ENCODE measurements at places on chromosomes 12 and 14.
A peak's percentile ranks its signal among the peaks of the same experiment; 100 is the strongest.

- no peak for DNase-seq
Observed at GRCh38 chr14:76954394-76955190, 73.9 kb downstream of the IRF2BPL start.

DNA sequence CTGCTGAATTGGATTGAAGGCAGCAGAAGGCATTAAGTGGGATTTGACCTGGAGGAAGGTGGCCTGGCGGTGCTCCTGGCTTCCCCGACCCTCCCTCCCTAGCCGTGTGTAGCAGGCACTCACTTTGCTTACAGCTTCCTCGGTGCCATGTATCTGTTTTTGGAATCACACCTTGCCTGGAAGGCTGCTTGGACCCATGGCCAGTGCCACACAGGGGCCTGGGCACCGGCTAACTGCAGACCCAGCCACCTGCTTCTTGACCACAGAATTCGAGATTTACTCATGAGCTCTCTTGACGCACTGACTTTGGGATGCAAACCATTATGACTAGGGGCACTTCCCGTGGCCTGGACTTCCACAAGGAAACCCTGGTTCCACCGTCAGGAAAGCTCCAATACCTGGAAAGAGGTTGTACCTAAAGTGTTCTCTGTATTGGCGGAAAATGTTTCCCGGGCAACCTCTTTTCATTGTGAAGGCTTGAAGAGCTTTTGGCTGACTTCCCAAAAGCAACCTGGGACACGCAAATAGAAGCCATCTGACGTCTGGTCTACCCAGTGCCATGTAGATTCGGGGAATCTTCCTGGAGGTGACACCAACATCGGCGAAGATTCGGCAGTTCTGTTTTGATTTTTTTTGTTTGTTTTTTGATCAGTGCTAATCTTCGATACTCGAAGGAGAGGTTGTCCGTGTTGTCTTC lies 125.6 kb upstream of the RTL1 start:
- no peak for DNase-seq

DNA sequence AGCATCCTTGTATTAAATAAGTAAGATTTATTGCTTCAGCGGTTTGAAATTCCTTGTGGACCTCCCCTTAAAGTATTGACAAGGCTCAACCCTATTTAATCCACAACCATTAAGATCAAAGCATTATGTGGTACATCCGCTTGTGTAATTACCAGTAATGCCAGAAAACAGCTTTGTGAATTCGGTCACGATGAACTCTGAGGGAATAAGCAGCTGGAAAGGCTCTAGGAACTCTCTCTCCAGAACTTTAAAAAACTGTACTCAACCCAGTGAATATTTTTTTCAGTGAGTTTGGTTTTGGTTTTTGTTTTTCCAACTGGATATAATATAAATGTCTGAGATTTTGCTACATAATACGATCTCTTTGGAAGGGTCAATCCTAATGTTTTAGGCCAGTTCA lies 49.3 kb upstream of the DIO2 start:
- no peak for DNase-seq

DNA sequence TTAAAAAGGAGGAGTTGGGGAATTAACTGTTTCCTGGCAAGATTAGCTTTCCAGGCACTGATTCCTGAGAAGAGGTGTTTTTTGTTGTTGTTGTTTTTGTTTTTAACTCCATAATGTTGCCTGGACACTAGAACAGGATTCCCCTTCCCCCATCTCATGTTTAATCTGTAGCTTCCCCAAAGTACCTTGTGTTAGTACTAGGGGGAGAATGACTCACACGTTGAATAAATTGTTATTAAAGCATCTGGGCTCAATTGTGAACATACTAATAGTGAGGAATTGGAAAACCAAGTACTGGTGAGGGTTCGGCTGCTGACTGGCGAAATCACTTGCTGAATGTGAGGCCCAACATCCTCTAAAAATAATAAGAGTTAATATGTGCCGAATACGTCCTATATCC lies 1.3 kb upstream of the GNG2 start:
- no peak for DNase-seq

DNA sequence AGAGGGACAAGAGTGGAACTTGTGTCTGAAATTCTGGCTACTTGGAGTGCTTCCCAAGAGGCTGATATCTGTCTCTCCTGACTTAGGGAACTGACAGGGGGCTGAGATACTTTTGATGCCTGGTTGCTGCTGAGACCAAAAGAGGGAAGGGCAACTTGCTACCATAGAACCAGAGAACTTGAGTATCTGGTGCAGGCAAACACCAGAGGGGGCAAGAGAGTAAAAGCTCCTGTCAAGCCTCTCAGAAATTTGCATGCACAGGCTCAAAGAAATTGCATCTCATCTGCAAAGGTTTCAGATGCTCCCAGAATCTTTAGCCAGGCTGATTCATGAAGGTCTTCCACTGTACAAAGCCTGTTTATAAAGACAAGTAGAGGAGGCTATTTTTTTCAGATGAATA lies 391.3 kb upstream of the FOXG1 start:
- no peak for DNase-seq

DNA sequence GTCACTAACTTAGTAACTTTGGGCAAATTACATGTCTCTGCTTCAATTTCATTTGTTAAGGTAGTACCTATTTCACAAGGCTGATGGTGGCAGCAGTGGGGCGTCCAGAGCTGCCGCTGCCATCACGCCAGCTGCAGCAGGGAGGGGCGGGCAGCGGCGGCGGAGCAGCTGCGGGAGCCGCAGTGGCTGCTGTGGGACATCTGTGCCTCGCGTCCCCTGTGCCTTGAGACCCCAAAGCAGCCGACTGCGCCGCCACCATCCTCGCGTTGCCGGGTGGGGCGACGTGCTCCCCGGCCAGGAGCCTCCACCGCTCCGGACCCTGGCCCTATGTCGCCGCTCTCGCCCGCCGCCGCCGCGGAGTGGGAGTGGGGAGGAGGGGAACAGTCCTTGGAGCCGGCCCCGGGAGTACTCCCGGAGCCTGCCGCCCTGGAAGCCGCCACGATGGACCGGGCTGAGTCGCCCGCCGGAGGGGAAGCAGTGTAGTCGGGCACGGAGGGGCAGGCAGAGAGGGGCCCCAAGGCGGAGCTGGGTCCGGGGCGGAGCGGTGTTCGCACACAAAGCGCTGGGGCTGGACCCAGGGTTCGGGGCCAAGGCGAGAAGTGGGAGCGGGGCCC lies 51.4 kb downstream of the A2M start:
- peak; percentile 30 for DNase-seq

DNA sequence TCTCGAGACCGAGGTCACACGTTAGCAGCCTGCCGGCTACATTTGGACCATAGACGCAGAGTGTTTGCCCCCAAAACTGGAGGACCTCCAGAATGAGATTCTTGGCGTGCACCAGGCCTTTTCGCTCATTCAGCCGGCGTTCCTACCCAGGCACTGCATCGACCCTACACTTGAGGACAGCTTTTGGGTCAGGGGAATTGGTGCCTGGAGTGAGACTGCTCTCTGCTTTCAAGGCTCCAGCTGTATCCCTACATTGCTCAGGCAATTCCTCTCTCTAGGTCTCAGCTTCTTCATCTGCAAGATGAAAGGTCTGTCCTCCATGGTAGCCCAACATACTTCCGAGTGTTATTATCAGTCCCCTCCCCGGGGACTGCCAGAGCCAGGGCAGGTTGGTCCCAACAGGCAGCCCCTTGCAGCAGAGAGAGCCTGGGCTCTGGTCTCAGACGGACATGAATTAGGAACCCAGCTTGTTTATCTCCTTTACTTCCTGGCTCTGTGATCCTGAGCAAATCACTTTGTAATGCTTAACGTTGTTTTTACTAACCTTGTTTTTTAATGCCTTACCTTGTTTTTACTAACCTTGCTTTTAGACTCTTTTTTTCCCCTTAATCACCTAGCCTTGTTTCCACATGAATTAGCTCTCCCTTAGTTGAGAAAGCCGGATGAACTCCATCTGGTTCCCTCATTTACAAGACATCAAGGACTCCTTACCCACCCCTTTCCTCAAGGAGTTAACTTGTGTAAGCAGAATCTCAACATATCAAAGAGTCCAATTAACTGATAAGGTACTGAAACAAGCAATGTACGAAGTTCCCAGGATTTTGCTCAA lies 892 bp downstream of the TCHP start:
- no peak for DNase-seq

- DNase-seq, result no peak
Observed at GRCh38 chr12:34126239-34126641, 103.9 kb downstream of the ALG10 start.

DNA sequence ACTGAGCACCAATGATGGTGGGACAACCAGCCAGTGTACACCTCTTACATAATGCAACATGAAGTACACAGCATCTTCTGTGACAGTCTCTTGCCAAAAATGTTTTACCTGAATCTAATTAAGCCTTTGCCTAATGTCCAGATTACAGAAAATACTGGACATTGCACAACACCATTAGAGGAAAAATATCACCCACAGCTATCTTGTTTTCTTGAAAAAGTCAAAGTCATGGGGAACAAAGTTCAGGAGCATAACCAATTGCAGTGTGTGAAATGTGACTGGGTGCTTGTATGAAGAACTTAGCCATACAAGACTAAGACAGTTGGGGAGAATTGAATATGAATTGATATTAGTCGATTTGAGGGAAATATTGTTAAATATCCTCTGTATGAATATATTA lies 12.1 kb upstream of the ANO6 start:
- DNase-seq, result no peak

DNA sequence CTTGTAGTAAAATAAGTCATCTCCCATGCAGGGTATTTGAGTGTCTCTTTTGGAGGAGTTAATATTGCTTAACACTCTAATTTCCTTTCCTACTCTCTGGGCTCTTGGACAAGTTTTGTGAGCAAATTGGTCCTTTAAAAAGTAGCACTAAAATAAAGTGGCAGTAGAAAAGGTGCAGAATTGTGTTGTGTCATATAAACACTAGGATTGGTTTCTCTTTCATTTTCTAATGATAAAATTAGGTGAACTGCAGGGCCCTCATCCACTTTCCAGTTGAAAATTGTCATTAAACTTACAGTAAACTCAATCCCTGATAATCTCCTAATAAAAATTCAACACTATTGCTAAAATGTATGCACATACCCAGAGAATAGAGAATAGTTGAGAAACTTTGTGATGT lies 42.6 kb upstream of the REP15 start:
- DNase-seq, result no peak

GRCh38 chr12:66011731-66012130 lies 118.8 kb downstream of the LLPH start:
- no peak for DNase-seq

- DNase-seq, result no peak
Observed at GRCh38 chr12:115661112-115661511, 616.4 kb downstream of the MED13L start.

- no peak for DNase-seq
Observed at GRCh38 chr14:21263284-21264024, 5.8 kb downstream of the HNRNPC start.

- DNase-seq, result no peak
Observed at GRCh38 chr12:85794531-85794930, 41.7 kb downstream of the RASSF9 start.

GRCh38 chr12:953776-954175 lies 4.3 kb upstream of the RAD52 start:
- no peak for DNase-seq

DNA sequence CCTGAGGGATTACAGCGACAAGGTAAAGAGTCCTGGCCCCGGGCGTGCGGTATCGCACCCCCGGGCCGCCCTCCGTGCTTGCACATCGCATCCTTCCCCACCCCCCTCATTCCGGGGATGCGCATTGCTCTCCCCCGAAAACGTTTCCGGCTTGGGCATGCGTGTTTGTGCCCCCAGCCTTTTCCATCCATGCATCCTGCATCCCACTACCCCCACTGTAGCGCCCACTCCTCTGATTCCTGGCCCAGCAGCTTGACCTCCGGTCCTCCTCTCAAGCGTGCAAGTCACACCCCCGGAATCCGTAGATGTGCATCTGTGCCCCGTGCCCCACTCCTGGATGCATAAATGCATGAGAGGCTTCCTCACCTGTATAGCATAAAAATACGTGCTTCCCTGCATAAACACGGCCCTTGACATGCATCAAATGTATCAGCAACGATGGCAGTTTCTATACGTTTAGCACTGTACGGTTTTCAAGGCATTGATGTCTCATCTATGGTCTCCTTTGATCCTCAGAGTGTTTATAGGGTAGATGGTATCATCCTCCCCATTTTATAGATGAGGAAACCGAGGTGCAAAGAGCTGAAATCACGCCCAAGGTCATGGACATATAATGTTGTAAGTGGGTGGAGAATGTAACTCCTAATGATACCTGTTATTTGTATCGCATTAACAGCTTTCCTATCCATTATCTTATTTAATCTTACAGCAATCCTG lies 484 bp downstream of the RIC8B start:
- no peak for DNase-seq

- DNase-seq, result no peak
Observed at GRCh38 chr14:44291366-44291915, 215.6 kb downstream of the FSCB start.

- peak; percentile 55 for DNase-seq
Observed at GRCh38 chr14:89720741-89721729, 233.5 kb downstream of the EFCAB11 start.

DNA sequence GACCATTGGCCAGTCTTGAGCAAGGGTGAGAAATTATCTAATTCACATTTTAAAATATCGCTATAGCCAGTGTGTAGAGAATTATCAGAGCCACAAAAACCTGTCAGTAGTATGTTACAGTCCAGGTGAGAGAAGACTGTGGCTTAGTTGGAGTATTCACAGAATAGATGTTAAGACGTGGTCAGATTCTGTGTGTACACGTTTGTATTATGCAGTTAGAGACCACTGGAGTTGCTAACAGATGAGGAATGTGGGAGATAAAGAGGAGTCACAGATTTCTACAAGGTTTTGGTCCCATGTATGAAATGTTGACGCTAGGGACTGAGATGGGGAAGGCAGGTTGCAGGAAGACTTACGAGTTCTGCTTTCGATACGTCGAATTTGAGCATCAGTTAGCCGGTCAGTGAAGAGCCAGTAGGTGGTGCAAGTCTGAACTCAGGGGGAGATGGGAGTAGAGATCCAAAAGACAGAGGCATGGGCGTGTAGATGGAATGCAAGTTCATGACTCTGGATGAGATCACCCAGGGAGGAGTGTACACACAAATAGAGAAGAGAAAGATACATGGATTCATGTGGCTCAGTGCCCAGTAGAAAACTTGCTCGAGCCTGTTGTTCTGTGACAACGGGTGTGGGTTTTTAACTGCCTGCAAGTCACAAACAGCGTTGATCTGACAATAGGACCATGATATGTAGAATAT lies 114.8 kb upstream of the FLRT2 start:
- DNase-seq, result no peak

DNA sequence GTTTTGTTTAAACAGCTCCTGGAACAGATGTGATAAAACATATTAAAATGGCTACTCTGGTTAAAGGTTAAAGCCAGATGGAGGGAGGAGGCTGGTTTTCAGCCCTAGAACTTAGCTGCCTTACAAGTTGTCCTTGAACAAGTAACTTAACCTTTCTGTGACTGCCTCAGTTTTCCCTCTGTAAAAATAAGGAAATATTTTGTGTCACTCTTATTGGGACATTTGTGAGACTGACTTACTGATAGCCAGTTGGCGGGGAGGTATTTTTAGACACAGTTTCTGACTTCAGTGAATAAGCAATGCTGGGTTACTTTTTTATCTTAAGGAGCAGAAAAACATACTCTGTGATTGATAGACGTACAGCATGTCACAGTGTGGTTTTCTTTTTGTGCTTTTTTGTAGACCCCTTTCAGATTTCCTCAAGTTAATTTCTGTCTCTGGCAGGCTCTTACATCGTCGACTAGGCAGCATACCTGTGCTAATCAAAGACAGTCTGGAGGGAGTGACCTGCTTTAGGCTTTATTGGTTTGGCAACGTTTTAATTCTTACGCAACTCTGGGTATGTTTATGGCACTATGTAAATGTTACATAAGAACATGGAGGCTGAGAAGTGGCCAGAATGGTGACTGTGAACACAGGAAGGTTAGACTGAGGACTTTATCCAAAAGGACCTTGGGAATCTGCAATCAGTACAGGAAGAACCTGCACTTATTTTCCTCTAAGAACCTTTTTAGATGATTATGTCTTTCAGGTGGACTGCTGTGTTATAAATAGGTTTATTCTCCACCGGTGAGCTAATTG lies 3.3 kb downstream of the ACVR1B start:
- no peak for DNase-seq
